ENCODE measurements at places on chromosomes 7 and 10.

DNA sequence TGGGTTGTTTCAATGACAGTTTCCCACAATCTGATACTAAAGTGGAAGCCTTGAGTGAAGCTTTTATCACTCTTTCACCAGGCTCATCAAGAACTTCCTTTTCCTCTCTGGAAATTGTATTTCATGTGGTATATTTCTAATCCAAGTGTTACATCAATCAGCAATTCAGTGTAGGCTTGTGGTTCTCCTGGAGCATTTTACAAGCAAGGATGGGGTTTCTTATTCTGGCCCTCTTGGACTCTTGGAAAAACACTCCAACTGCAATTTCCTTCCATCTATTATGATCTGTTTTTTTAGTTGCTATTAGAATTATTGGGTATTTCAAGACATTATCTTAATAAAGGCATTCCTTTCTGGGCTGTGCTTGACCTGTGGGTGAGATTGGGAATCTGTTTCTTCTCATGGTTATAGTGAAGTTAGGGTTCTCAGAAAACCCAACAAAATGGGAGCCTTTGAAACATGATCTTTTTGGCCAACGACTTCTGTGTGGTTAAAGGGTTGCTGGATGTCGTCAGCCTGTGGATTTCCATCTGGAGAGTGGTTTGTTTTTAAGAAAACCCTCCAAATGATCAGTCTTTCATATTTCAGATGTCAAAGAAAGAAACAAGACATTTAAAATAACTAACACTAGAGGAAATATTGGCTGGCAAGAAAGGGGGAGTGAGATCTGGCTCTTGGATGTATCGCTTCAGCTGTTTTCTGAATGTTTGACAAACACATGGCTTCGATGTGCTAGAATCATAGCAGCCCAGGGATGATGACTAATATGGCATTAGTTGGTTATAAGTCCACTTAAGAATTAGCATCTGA, 540.2 kb downstream of the LRMDA start:
- DNase-seq = no peak

DNA sequence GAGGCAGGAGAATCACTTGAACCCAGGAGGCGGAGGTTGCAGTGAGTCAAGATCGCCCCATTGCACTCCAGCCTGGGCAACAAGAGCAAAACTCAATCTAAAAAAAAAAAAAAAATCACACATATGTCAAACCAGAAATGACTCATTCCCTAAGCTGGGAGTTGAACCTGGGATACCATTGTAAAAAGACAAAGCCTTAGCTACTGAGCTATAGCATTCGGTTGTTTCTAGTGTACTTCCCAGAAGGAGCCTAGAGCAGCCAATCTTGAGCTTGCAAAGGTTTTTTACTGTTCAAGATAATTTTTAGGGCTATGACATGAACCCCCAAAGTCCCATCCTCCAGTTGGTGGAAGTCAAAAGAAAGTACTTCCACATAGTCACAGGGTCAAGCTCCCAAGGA, 87.9 kb downstream of the ZNF467 start:
- DNase-seq = no peak

- DNase-seq = no peak
Observed at GRCh38 chr10:22333167-22333974, 11.9 kb upstream of the SPAG6 start.

- no peak for DNase-seq
Observed at GRCh38 chr7:127818306-127818705, 166.3 kb downstream of the SND1 start.

- no peak for DNase-seq
Observed at GRCh38 chr10:34474009-34474376, 341.1 kb downstream of the PARD3 start.

DNA sequence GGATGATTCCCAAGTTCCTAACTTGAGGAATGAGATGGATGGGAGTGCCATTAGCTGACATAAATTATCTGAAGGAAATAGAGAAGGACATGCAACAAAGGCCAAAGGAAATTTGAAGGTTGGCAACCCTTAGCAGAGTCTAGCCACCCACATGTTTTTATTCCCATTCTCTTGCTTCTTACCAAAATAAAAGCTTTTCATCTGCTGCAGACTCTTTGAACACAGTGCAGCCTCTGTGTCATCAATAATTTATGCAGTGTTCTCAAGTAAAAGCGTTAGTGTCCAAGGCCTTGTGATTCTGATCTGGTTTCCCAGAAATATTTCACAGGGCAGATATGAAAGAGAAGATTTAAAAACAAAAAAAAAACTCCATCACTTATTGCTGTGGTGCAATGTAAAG, 98.5 kb downstream of the ST7 start:
- DNase-seq = no peak

GRCh38 chr7:77797734-77798393, 370 bp downstream of the TMEM60 start:
- no peak for DNase-seq

- DNase-seq = no peak
Observed at GRCh38 chr7:79420464-79420863, 33.0 kb downstream of the MAGI2 start.

- no peak for DNase-seq
Observed at GRCh38 chr10:86348321-86349210, 18.0 kb downstream of the GRID1 start.

GRCh38 chr10:5854131-5854475, 35.6 kb downstream of the ANKRD16 start:
- no peak for DNase-seq

DNA sequence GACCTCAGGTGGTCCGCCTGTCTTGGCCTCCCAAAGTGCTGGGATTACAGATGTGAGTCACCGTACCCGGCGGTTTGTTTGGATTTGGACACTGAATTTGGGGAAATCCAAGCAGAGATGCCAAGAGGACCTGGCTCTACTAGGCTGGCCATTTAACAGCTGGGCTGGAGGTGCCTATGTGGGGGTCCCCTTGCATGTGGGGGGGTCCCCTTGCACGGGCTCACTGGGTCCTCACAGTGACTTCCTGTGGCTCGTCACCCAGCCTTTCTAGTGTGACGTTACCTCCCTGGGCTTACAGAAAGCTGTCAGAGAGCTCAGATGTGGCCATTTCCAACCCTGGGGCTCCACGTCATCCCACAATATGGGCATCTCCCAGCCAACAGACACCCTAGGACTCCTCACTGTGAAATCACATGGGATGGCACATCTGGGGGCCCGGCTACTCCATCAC, 49.3 kb upstream of the GNA12 start:
- DNase-seq = peak; percentile 43

- DNase-seq = no peak
Observed at GRCh38 chr10:9311702-9312499, 1257.4 kb downstream of the GATA3 start.

DNA sequence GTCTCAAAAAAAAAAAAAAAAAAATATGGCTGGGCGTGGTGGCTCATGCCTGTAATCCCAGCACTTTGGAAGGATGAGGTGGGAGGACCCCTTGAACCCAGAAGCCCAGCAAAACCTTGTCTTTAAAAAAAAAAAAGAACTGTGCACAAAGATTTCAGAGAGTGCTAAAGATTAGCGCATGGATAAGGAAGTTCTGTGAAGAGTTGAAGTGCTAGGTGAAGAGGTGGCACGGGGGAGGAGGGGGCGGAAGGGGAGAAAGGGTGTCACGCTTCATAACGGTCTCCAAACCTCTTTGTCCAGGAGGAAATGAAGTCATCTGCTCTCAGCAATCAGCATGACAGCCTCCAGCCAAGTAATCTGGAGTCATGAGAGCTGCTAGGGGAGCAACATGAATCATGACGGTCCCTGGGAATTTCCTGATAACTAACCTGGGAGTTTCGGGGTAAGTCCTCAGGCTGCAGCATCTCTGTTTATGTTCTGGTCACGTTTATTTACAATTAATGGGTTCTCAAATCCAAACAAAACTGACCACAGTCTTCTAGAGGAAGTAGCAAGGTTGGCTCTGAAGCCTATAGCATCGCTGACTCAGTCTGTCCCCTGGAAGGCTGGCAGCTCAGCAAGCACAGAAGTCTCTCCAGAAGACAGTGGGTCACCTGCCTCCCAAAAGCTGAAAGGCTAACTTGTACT, 1.9 kb upstream of the PLAU start:
- DNase-seq = peak; percentile 40

- no peak for DNase-seq
Observed at GRCh38 chr10:59847326-59847725, 59.0 kb downstream of the CCDC6 start.

- DNase-seq = no peak
Observed at GRCh38 chr10:89978081-89978480, 276.7 kb downstream of the KIF20B start.

DNA sequence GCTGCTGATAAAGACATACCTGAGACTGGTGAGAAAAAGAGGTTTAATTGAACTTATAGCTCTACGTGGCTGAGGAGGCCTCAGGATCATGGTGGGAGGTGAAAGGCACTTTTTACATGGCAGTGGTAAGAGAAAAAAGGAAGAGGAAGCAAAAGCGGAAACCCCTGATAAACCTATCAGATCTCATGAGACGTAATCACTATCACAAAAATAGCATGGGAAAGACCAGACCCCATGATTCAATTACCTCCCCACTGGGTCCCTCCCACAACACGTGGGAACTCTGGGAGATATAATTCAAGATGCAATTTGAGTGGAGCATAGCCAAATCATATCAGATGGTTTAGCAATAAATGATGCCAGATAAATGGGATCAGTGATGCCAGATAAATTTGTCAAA, 892.0 kb upstream of the CELF2 start:
- DNase-seq = no peak

GRCh38 chr10:98172073-98172472, 37.6 kb downstream of the R3HCC1L start:
- DNase-seq = no peak

DNA sequence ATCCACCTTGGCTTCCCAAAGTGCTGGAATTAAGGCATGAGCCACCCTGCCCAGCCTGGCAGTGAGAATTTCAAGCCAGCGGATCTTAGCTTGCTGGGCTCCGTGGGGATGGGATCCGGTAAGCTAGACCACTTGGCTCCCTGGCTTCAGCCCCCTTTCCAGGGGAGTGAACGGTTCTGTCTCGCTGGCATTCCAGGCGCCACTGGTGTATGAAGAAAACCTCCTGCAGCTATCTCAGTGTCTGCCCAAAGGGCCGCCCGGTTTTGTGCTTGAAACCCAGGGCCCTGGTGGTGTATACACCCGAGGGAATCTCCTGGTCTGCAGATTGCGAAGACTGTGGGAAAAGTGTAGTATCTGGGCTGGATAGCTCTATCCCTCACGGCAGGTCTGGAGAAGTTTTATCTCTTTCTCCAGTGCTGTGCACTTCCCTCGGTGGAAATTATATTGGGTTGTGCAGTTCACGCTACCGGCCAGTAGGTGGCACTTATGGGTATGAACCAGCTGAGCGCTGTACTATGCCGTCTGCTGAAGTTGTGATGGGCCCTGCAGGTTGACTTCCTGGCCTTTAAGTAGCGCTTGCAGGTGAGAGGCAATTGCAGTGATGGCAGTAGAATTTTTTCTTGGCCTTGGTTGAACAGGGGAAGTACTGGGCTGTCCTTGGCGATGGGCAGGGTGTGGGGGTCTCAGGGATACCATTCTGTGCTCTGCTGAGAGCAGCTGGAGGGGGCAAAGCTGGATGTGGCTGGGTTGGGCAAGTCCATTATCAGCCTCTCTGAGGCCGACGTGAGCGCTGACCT, 138.0 kb upstream of the MTPN start:
- peak; percentile 45 for DNase-seq

DNA sequence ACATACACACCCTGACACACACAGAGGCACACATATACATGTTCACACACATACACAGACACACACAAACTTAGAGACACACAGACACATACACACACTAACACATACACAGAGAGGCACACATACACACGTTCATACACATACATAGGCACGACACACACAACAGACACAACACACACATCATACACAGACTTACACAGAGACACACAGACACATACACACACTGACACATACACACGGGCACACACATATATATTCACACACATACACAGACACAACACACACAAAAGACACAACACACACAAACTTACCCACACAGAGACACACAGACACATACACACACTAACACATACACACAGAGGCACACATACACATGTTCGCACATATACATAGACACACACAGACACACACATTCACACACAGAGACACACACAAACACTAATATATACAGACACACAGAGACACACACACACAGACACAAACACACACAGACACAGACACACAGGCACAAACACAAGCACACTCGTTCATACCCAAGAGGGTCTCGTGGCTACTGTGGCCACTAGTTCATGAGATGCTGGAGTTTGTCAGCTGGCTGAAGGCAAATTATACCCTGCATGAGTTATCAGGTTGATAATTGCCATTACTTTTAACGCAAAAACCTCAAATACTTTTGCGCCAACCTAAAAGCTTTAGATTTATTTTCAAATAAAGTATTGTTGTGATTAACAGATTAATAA, 17.7 kb upstream of the KLF6 start:
- no peak for DNase-seq

Measured in activated naive CD8-positive, alpha-beta T cell treated with anti-CD3 and anti-CD28 coated beads for 36 hours (primary cell).